Activated CD4-positive, alpha-beta T cell treated with anti-CD3 and anti-CD28 coated beads, Interleukin-2, amount 10 ng/mL, durations not matched to agents 24 days and 14 days (primary cell): ENCODE measurements at places on chromosomes 5 and 9.

- no peaks in the 10 kb centered on the region for H3K27me3 ChIP-seq
- DNase-seq, result no peak
- no peak overlapping the region for H3K4me3 ChIP-seq
Measured at GRCh38 chr9:125660557-125660956, 46.5 kb downstream of the MAPKAP1 start.

- peaks cover 14% of the 10 kb centered on the region for H3K27me3 ChIP-seq
- H3K36me3 ChIP-seq, result no peaks in the 10 kb centered on the region
- peaks cover 14% of the 10 kb centered on the region for H3K4me1 ChIP-seq
- DNase-seq, result no peak
- no peak overlapping the region for H3K4me3 ChIP-seq
Measured at GRCh38 chr9:130447193-130447816, 2.5 kb downstream of the ASS1 start.

- no peak overlapping the region for H3K27ac ChIP-seq
- no peaks in the 10 kb centered on the region for H3K4me1 ChIP-seq
- no peak for DNase-seq
- H3K4me3 ChIP-seq, result no peak overlapping the region
Measured at GRCh38 chr9:127092041-127092608, 30.3 kb downstream of the ANGPTL2 start.

DNA sequence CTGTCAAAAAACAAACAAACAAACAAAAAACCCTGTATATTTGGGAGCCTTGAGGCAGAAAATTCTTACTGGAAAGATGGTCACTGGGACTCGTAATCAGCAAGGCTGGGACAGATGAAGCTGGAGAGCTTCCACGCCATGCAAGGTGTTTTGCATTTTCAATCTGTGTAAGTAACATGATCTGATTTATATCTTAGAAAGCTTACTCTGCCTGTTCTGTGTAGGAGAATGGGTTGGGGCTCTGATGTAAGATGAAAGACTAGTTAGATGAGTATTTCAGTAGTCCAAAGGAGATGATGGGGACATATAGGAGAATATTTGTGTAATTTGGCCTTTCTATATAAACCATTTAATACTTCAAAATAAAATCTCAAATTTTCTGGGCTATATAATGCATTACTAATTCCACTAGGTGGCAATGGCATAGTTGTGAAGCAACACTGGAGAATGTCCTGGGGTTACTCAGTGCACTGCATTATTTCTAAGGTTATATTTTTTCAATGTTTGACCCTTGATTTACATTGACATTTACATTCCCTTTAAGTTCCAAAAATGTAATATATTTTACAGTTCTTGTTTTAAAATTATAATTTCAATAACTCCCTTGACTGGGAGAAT lies 21.9 kb upstream of the FSD1L start:
- H3K4me1 ChIP-seq, result no peaks in the 10 kb centered on the region
- no peak overlapping the region for H3K27ac ChIP-seq
- no peak overlapping the region for H3K4me3 ChIP-seq
- DNase-seq, result no peak

- H3K27ac ChIP-seq, result no peak overlapping the region
- no peaks in the 10 kb centered on the region for H3K36me3 ChIP-seq
- DNase-seq, result no peak
- no peak overlapping the region for H3K4me3 ChIP-seq
- H3K27me3 ChIP-seq, result peaks cover 4% of the 10 kb centered on the region
Measured at GRCh38 chr9:109381011-109381729, 60.3 kb upstream of the EPB41L4B start.

DNA sequence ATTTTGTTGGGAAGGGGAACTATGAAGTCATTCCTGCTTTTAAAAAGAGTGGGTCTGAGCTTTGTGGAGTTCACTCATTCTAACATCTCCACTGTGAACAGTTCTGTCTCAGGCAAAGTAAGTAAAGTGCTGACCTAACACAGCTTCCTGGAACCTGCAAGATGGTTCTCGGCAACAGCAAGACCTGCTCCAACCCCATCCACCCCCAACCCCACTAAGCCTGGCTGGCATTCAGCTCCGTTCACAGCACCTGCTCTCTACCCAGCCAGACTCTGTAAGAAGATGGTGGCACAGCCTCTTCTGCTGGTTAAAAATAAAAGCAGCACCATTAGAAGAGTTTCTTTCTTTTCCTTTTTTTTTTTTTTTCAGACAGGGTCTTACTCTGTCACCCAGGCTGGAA lies 42.0 kb downstream of the EPB41L4B start:
- DNase-seq, result no peak
- no peak overlapping the region for H3K4me3 ChIP-seq
- H3K27me3 ChIP-seq, result peaks cover 19% of the 10 kb centered on the region
- no peaks in the 10 kb centered on the region for H3K4me1 ChIP-seq

GRCh38 chr9:127539982-127540663 lies 72.0 kb upstream of the STXBP1 start:
- no peaks in the 10 kb centered on the region for H3K36me3 ChIP-seq
- peaks cover 2% of the 10 kb centered on the region for H3K4me1 ChIP-seq
- H3K27ac ChIP-seq, result no peak overlapping the region
- H3K27me3 ChIP-seq, result no peaks in the 10 kb centered on the region
- H3K4me3 ChIP-seq, result no peak overlapping the region

DNA sequence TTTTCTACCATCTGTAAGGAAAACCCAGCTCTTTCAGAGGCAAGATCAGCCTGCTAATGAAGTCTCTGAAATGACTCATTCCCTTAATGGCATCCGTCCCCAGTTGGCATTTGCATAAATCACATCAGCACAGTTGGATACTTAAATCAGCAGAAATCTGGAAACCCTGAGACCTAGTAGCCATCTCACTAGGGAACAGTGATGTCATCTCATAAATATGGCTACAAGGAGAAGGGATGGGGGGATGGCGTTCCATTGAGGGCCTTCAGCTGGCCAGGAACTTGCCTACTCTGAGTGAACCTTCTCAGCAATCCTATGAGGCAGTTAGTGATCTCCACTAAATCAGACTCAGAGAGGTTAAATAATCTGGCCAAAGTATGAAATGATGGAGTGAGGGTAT lies 81.8 kb downstream of the CMYA5 start:
- no peaks in the 10 kb centered on the region for H3K36me3 ChIP-seq
- H3K27me3 ChIP-seq, result peaks cover 3% of the 10 kb centered on the region
- H3K4me3 ChIP-seq, result no peak overlapping the region
- no peaks in the 10 kb centered on the region for H3K4me1 ChIP-seq

- H3K4me1 ChIP-seq, result no peaks in the 10 kb centered on the region
- DNase-seq, result no peak
- no peak overlapping the region for H3K4me3 ChIP-seq
- peaks cover 2% of the 10 kb centered on the region for H3K27me3 ChIP-seq
- H3K36me3 ChIP-seq, result no peaks in the 10 kb centered on the region
Measured at GRCh38 chr9:75666856-75667554, 223.5 kb upstream of the PCSK5 start.

DNA sequence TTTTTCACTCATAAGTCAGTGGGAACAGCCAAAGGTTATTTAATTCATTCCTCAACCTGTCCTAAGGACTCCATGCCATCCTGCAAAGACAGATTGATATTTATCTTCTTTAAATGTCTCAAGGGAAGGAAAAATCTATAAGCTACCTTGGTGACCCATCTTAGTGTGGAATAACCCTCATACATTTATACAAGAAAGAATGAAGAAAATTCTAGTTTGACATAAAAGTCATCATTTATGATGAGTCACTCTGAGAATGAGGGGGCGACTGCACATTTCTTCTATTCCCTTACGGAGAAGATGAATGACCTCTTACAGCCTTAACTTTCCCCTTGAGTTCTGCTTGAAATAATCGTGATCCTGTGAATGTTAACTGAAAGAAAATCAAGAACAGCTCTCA lies 26.8 kb upstream of the NUDT12 start:
- peaks cover 2% of the 10 kb centered on the region for H3K27me3 ChIP-seq
- H3K4me1 ChIP-seq, result no peaks in the 10 kb centered on the region
- H3K4me3 ChIP-seq, result no peak overlapping the region

- no peaks in the 10 kb centered on the region for H3K4me1 ChIP-seq
- no peak overlapping the region for H3K27ac ChIP-seq
- no peak for DNase-seq
- H3K4me3 ChIP-seq, result no peak overlapping the region
Measured at GRCh38 chr5:6135977-6136376, 242.4 kb downstream of the MED10 start.

DNA sequence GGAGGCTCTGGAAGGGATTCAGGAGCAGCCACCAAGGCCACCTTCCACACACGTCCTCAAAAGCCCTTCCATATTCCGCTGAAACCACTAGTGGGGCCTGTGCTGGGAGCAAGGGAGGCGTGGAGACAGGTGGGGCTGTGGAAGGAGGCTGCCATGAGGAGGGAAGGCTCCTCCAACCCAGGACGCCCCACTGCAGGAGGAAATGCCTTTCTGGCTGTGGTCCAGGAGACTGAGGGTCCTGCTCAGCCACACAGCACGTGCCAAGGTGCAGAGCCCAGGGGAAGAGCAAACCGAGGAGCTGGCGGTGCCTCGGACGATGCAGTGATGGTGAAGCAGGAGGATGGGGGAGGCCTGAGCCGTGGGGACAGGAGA lies 49.5 kb downstream of the ADAMTS2 start:
- H3K4me1 ChIP-seq, result no peaks in the 10 kb centered on the region
- no peak for DNase-seq
- H3K27me3 ChIP-seq, result no peaks in the 10 kb centered on the region

GRCh38 chr9:81268048-81268447 lies 421.3 kb downstream of the TLE1 start:
- H3K4me1 ChIP-seq, result no peaks in the 10 kb centered on the region
- DNase-seq, result no peak
- no peaks in the 10 kb centered on the region for H3K36me3 ChIP-seq
- H3K4me3 ChIP-seq, result no peak overlapping the region
- H3K27ac ChIP-seq, result no peak overlapping the region

GRCh38 chr9:93891050-93891449 lies 64.1 kb downstream of the BARX1 start:
- H3K4me1 ChIP-seq, result no peaks in the 10 kb centered on the region
- DNase-seq, result no peak
- no peak overlapping the region for H3K27ac ChIP-seq
- H3K27me3 ChIP-seq, result peaks cover 7% of the 10 kb centered on the region

- H3K4me3 ChIP-seq, result no peak overlapping the region
- H3K4me1 ChIP-seq, result no peaks in the 10 kb centered on the region
- H3K36me3 ChIP-seq, result no peaks in the 10 kb centered on the region
- no peaks in the 10 kb centered on the region for H3K27me3 ChIP-seq
Measured at GRCh38 chr5:130198927-130199326, 294.7 kb downstream of the CHSY3 start.

DNA sequence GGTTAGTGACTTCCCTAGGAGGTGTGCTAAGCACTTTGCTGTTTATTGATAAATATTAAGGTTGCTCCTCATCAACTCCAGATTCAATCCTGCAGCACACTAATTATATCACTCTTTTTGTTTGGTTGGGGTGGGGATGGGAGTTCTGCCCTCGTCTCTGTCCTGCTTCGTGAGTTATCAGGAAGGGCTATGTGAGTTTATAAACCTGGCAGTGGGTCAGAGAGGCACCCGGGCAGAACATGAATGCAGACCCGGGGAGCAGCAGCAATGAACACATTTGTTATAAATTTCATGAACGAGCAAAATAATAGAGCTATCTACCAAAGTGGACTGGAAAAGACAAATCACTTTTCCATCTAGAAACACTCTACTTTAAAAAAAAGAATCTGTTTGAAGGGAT lies 125.5 kb upstream of the WWC1 start:
- H3K27ac ChIP-seq, result no peak overlapping the region
- no peak overlapping the region for H3K4me3 ChIP-seq
- H3K4me1 ChIP-seq, result peaks cover 10% of the 10 kb centered on the region
- peaks cover 6% of the 10 kb centered on the region for H3K27me3 ChIP-seq

DNA sequence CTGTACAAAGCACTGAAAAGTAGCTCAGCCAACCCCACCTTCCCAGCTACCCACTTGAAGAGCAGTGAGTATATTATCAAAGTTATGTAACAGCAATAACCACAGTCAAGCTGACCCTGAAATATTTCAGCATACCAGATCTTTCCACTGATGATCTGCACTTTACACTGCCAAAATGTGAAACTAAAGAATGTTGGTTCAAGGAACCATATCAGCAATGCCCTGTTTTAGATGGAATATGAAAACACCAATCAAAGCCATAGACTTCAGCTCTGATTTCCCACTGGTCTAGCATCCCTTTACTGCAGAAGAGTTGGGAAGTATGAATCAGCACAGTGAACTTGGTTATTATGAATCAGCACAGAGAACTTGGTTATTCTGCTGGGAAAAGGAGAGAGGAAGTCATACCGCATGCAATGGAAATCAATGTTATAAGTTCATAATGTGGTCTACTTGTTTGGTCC lies 20.0 kb downstream of the CEMIP2 start:
- no peak for DNase-seq
- peaks cover 64% of the 10 kb centered on the region for H3K36me3 ChIP-seq
- no peaks in the 10 kb centered on the region for H3K27me3 ChIP-seq
- no peak overlapping the region for H3K4me3 ChIP-seq
- H3K4me1 ChIP-seq, result peaks cover 23% of the 10 kb centered on the region
- peak overlapping the region; percentile 48 for H3K27ac ChIP-seq

GRCh38 chr5:172008111-172008455 lies 1.6 kb upstream of the FBXW11 start:
- no peak for DNase-seq
- peaks cover 18% of the 10 kb centered on the region for H3K36me3 ChIP-seq
- peak overlapping the region; percentile 99 for H3K27ac ChIP-seq
- H3K27me3 ChIP-seq, result no peaks in the 10 kb centered on the region

DNA sequence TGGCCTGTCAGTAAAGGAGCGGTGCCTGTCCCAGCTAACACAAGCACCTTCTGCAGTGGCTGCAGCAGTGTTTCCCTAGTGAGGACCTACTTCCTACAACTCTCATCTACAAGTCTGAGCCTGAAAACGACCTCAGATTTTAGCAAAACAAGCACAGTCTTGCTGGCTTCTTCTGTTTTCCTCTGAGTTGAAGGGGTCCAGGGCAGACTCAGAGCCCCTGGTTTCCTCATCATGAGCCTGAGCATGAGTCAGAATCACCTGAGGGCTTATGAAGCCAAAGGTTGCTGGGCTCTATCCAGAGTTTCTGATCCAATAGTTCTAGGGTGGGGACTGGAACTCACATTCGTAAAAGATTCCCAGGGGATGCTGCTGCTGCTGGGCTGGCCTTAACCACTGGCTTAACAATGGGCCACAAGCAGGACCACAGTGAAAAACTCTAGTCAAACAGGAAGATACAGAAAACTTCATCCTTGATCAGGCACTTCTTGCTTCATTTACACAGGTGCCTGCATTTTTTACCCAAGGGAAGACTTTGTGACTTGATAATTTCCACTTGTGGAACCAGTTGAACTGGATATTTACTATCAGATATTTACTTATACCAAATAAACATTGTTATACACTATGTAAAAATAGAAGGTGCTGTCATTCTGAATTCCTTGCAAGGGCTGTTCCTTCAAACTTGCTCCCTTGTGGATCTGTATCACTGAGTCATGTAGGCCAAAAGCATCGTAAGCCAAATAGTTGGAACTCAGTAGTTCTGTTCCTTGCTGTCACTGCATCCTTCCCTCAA lies 4.3 kb upstream of the ACER2 start:
- no peak overlapping the region for H3K4me3 ChIP-seq
- H3K36me3 ChIP-seq, result no peaks in the 10 kb centered on the region
- no peak for DNase-seq

GRCh38 chr5:133642153-133642722 lies 29.9 kb upstream of the FSTL4 start:
- H3K4me3 ChIP-seq, result no peak overlapping the region
- no peaks in the 10 kb centered on the region for H3K36me3 ChIP-seq
- no peak overlapping the region for H3K27ac ChIP-seq
- peaks cover 26% of the 10 kb centered on the region for H3K27me3 ChIP-seq
- no peak for DNase-seq
